ENCODE measurements at places on chromosomes 1 and 21.

DNA sequence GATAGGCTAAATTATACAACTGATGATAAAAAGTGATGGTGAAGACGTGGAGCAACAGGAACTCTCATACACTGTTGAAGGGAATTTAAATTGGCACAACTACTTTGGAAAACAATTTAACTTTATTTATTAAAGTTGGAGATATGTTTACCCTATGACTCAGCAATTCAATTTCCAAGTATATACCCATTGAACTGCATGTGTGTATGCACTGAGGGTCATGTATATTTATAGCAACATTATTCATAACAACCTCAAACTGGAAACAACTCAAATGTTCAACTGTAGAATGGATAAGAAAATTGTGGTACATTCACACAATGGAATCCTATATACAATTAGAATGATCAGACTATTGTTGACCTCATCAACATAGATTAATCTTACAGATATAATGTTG is 16.5 kb upstream of the BCAS2 start:
- DNase-seq, result no peak

DNA sequence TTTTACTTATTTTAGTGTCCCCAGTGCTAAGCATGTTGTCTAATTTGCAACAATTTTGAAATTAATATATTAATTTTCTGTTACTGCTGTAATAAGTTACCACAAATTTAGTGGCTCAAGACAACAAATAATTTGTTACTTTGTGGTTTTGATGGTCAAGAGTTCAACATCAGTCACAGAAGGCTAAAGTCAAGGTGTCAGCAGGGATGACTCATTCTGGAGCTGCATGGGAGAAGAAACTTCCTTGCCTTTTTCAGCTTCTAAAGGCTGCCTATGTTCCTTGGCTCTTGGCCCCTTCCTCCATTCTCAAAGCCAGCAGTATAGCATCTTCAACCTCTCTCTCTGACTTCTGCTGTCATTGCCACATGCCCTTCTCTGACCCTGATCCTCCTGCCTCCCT is 271.8 kb downstream of the HLX start:
- no peak for DNase-seq

GRCh38 chr1:28159680-28160079 is 16.8 kb downstream of the PTAFR start:
- DNase-seq, result no peak

GRCh38 chr1:24857507-24858133 is 72.5 kb downstream of the RUNX3 start:
- DNase-seq, result no peak

Data from GM03348 (cell line).